Gastroesophageal sphincter (tissue), 4 donors: ENCODE measurements at places on chromosomes 1 and 21.
A peak's percentile ranks its signal among the peaks of the same experiment; 100 is the strongest.

GRCh38 chr1:169610108-169610507, 19.8 kb downstream of the SELP start:
- peak; percentile 48 for ATAC-seq

GRCh38 chr21:31888936-31889371, 16.1 kb downstream of the HUNK start:
- no peak for ATAC-seq

DNA sequence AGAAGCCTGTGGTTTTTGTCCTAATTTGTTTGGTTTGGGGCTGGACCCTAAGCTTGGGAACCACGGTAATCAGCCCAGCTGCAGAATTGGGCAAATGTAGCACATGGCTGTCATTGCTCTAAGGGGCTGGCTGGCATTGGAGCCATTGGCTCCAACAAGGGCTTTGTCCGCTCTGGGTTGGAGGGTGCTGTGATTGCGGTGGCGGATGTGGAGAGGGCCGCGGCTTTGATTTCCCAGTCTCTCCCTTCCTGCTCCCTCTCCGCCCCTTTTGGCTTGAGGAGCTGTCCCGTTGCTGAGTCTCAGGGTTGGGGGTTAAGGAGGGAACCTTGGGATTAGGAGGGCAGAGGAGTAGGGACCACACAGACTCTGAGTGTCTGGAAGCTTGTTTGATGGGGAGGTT, 91.7 kb upstream of the CD34 start:
- ATAC-seq = no peak

- no peak for ATAC-seq
These were observed 31.3 kb downstream of the SLC1A7 start for GRCh38 chr1:53111073-53111556.

GRCh38 chr1:151702936-151703335, 13.7 kb downstream of the CELF3 start:
- ATAC-seq = no peak

DNA sequence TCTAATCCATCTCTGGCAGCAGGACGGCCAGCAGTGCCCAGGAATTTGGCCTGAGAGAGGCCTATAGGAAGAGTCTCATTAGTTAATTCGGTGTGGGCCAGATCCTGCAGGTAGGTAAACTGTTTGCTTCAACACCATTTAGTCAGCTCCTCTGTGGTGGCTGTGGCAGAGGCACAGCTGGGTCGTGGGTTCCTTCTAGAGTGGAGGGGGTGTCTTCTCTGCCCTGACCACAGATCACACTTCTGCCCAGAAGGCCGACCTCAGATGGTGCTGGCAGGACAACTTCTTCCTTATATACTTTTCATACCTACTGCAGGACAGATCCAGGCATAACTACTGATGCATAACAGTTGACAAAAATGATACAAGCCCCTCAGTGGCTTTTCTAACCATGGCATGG, 281.4 kb downstream of the RPS6KC1 start:
- ATAC-seq = no peak

GRCh38 chr1:148317288-148317985, 165.4 kb upstream of the NBPF11 start:
- ATAC-seq = no peak

- ATAC-seq = no peak
These were observed 290.3 kb upstream of the SGIP1 start for GRCh38 chr1:66243548-66244130.

GRCh38 chr1:67749844-67750690, 65.1 kb downstream of the GADD45A start:
- ATAC-seq = peak; percentile 84

DNA sequence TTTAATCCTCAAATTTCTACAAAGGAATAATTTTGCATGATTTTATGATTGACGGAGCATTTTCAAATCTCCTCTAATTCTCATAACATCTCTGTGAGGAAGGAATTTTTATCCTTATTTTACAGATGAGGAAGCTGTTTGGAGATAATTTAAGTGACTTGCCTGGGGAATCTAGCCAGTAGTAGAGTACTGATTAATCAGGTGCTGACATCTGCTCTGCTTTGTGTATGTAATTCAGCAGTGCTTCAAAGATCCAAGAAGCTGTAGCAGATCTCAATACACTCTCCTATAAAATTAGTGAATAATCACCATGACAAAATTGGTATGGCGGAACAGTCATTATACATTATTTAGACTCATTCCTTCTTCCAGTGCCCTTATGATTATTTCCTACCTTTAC, 46.0 kb downstream of the DPH5 start:
- no peak for ATAC-seq

DNA sequence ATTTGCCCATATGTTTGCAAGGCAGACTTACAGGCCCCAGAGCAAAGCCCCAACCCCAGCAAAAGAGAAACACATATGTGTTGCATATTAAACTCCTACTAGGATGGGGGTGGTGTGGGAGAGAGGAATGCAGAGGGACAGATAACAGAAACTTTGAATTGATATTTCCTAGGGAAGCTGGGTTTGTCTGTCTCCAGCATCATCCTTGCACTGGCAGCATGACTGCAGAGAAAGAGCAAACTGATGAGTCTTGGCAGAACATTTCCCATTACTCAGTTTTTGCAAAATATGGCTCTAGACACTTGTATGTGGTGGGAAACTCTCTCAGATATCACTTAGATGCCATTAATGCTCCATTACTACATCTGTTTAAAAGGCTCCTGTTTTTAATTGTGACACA, 43.8 kb upstream of the MARK1 start:
- ATAC-seq = no peak

DNA sequence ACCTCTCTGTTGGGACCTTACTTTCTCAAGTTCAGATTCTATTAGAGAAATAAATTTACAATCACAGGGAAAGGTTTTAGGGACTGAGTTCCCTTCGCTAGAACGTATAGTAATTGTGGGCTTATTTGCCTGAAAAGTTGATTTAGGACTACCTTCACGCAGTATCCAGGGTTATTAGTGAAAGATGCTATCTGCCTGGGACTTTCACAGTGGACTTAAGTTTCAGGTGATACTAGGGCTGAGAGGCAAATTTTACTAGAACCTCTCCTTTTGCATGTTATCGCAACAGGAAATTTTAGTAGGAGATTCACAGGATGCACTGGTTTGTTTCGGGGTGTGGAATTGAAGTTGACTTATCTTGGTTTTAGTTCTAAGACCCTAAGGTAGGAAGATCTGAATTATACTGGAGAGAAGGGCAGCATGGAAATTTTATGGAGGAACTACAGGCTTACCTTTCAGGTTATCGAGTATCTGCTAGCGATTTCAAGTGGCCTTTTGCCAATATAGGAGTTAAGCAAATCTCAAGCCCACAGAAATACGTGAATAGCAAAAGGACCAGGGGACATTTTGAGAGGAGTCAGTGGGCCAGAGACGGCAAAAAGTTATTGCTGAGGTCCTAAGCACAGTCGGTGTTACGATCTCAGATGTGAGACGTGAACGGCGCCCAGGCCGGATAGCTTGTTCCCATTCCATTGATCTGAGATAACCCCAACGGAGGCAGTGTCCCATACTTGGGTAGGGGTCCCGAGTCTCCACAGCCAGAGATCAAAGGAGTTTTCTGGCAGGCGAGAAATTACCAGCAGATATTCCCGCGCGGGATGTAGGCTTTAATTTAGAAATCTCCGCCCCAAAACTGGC, 723 bp upstream of the GNAI3 start:
- ATAC-seq = peak; percentile 19

DNA sequence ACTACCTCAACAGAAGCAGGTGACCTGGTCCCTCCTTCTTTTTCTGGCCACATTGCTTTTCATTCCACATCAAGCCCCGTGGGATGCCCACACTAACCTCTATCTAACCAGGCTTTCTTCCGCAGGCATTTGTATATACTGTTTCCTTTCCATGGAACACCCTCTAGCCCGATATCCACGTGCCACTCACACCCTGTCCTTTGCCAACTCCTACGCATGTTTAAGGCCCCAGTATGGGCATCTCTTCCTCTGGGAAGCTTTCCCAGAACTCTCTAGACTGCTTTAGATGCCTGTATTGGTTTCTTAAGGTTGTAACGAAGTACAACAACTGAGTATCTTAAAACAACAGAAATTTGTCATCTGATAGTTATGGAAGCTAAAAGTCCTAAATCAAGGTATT, 121.0 kb downstream of the TNR start:
- no peak for ATAC-seq

- ATAC-seq = no peak
These were observed 110.2 kb downstream of the FCRL5 start for GRCh38 chr1:157442065-157442464.

GRCh38 chr1:23400324-23401114, 24.0 kb downstream of the TCEA3 start:
- peak; percentile 61 for ATAC-seq

DNA sequence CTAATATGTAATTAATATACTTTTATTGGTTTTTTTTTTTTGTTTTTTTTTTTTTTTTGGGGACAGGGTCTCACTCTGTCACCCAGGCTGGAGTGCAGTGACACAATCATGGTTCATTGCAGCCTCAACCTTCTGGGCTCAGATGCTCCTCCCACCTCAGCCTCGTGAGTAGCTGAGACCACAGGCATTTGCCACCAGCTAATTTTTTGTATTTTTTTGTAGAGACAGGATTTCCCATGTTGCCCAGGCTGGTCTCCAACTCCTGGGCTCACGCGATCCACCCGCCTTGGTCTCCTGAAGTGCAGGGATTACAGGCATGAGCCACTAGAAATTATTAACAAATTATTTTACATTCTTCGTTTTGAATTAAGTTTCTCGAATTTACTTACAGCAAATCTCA, 16.8 kb upstream of the POGZ start:
- no peak for ATAC-seq

DNA sequence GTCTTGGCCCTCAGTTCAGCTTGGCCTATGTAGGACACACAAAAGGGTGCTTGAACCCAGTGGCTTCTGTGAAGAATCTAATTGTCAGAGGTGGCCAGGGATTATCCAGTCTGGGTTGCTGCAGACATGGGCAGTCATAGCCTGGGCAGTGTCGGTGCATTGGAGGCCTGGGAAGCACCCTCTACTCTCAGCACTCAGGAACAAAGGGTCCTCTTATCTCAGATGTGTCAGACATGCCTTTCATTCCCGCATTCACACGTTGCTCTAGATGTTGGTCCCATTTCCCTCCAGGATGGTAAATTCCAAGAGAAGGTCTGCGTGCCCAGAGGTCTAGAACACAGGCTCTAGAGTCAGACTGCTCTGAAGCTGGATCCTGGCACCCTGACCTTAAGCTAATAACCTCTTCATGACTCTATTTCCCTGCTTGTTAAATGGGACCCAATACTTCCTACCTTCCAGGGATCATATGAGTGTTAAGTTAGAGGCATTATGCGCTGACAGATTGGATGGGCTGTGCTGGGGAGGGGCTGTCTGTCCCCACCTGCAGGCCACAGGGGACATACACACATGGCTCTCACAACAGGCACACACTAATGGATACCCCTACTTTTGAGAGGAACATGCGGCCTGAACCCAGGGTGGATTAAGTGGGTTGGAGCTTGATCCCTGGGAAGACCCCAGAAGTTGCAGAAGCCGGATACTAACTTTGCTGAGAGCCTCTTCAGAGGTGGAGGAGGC, 16.5 kb upstream of the EDN2 start:
- no peak for ATAC-seq

GRCh38 chr21:16422702-16423101, 692.9 kb downstream of the USP25 start:
- no peak for ATAC-seq

- ATAC-seq = peak; percentile 28
These were observed 100.0 kb upstream of the HNRNPU start for GRCh38 chr1:244964112-244964971.

DNA sequence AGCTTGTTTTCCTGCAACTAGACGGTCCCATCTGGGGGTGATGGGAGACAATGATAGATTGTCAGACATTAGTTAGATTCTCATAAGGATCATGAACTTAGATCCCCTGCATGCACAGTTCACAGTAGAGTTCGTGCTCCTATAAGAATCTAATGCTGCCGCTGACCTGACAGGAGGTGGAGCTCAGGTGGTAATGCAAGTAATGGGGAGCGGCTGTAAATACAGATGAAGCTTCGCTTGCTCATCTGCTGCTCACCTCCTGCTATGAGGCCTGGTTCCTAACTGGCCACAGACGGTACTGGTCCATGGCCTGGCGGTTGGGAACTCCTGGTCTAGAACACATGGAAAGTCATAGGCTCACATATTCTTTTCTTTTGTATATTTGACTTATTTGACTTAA, 42.0 kb downstream of the NIBAN1 start:
- no peak for ATAC-seq

GRCh38 chr1:61361931-61362330, 279.6 kb downstream of the NFIA start:
- no peak for ATAC-seq

- ATAC-seq = peak; percentile 94
These were observed 99.2 kb downstream of the CTH start for GRCh38 chr1:70509996-70510876.

DNA sequence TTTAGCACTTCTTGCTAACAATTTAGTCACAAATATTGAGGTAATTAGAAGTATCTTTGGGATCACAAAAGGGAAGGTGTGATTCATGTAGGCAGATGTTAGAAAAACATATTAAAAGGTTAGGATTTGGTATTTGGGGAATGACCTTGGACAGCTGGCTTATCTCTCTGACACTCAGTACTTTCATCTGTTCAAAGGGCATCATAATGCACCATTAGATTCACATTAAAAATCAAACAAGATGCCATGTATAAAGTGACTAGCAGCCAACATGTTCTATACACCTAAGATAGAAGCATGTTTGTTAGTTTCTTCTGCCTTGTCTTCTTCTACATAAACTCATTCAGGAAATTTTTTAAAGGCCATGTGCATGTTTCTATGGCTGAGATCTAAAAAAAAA, 56.5 kb upstream of the ESRRG start:
- ATAC-seq = no peak

DNA sequence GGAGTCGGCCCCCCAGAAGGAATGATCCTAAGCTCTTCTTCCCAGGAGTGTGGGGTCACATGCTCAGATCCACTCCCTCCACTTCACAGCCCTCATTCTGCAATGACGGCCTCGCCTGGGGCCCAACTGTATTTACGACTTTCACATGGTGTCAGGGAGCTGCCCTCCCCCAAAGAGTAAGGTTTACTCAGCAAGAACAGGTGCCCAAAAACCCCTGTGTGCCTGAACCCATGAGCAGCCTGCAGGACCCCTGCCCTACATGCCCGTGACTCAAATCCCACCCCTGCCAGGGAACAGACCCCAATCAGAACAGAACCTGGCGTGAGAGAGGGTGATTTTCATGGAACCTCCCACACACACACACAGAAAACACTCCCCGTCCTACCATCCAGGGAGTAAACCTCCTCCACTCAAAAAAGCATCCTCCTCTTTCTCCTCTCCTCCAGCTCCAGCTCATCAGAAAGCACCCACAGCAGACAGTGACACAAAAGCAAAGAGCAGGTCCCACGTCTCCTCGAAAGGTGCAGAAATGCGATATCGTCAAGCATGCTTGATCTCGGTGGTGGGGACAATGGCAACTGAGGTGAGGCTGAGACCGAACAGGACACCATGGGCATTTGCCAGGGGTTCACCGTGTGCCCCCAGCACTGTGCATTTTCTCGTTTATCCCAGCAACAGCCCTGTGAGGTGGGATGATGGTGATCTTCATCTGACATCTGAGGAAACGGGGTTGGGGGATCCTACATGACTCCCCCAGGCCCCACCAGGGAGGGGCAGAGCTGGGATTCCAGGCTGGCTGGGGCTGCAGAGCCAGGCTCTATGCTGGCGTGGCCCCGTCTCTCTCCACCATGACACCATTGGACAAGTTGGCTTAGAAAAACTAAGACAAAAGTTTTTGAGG, 397.9 kb downstream of the NPHP4 start:
- no peak for ATAC-seq
